ENCODE measurements at places on chromosomes 12 and 14. TPM values are rescaled to one million over a fixed set of nuclear protein-coding genes. Genes with fewer than 3 reads are reported as not detected.

DHRS2 gene
- total RNA-seq = 0.27 TPM

TAS2R9 gene
- total RNA-seq = not detected

SPTB gene
- 0.03 TPM for total RNA-seq

TMEM179 gene
- not detected for total RNA-seq
